Activated naive CD4-positive, alpha-beta T cell treated with anti-CD3 and anti-CD28 coated beads, Interleukin-2, amount 50 U/mL, for 16 hours (primary cell): ENCODE measurements at places on chromosomes 13 and 19.

DNA sequence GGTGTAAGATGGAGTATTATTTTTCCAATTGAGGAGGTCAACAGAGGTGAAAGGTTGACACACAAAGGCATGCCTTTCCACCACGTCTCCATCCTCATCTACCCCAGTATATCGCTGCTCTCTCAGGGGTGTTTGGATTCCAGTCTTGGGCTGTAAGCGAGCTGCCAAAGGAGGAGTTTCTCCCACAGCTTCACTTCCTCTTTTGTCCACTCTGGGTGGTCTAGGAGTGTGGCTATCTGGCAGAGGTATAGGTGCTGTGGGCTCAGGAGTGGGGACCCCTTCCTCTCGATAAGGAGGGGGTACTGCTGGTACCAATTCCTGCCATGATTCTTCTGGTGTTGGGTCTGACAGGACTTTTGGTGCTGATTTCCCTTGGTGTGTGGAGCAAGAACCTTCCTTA, 39.4 kb downstream of the ZNF846 start:
- no peak for DNase-seq

- DNase-seq, result no peak
Observed at GRCh38 chr19:19126102-19126501, 12.2 kb downstream of the TMEM161A start.

DNA sequence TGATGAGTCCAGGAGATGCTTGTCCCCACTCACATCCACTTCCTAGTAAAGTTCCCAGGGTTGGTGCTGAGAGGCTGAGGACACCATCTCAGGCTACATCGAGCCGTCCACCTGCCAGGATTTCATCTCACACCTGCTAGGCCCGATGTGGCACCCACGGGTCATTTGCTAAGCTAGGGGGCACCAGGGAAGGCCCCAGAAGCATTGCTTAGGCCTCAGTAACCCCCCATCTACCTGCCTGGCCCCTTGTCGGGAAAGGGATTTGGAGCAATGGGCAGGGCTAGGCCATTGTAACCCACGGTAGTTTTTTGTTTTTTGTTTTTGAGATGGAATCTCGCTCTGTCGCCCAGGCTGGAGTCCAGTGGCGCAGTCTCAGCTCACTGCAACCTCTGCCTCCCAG, 51.8 kb downstream of the F2RL3 start:
- no peak for DNase-seq

DNA sequence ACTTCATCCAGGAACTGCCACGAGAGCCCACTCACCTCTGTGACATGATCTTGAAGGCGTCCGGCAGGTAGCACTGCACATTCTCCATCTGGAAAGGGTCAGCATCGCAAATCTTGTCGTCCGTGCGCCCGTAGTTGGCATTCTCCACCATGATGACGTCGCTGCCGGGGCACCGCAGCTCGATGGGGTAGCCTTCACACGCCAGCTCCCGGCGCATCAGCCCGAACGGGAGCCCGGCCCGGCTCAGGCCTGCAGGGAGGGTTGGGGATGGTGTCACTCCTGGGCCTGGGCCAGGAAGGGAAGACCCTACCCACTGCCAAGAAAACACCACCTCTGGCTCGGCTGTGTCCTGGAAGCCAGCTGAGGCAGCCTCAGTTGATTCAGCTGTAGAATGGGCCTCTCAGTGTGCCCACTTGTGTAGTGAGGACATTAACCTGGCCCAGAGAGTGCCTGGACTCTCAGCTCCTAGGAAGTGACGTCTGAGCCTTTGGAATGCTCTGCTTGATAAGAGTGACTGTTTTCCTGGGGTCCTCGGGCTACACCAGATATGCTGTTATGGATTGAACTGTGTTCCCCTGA, 28.4 kb downstream of the ADGRL1 start:
- DNase-seq, result no peak

- DNase-seq, result no peak
Observed at GRCh38 chr13:97621631-97622030, 187.7 kb downstream of the RAP2A start.
